ENCODE measurements at places on chromosomes 16 and 17. TPM values are rescaled to one million over a fixed set of nuclear protein-coding genes. Genes with fewer than 3 reads are reported as not detected.

CDK3 gene
- 5.5 TPM for total RNA-seq

GJD3 gene
- not detected for total RNA-seq

ZNF423 gene
- total RNA-seq: not detected

KRT25 gene
- total RNA-seq: not detected

SPN gene
- total RNA-seq: 439 TPM

NUTF2 gene
- total RNA-seq: 47.1 TPM
